Fibroblast of skin of left quadriceps (primary cell): ENCODE measurements at places on chromosomes 3 and 15.

GRCh38 chr15:65355173-65355987, 22.4 kb downstream of the IGDCC3 start:
- DNase-seq, result no peak

GRCh38 chr3:140871022-140871421, 70.6 kb upstream of the SLC25A36 start:
- DNase-seq, result no peak

DNA sequence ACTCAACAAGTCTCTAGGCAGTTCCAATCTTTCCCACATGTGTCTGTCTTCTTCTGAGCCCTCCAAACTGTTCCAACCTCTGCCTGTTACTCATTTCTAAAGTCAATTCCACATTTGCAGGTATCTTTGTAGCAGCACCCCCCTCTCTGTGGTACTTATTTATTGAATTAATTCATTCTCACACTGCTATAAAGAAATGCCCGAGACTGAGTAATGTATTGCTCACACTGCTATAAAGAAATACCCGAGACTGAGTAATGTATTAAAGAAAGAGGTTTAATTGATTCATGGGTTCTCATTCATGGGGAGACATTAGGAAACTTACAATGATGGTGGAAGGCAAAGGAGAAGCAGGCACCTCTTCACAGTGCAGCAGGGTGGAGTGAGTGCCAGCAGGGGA, 1413.8 kb downstream of the SI start:
- DNase-seq, result no peak

DNA sequence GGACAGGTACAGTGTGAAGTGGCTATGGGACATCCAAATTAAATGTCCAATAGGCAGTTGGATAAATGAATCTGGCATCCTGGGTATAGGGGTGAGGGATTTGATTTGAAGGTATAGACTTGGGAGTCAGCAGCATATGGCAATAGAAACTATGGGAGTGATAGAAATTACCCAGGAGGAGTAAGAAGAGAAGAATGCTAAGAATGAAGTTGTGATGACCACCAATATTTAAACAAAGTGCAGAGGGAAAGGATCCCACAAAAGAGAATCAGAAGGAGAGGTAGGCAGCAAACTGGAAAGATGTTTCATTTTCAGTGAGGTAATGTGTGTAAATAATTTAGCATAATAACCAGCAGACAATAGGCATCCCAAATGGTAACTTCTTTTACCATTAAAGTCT, 13.8 kb upstream of the MSL2 start:
- DNase-seq, result peak; percentile 46

DNA sequence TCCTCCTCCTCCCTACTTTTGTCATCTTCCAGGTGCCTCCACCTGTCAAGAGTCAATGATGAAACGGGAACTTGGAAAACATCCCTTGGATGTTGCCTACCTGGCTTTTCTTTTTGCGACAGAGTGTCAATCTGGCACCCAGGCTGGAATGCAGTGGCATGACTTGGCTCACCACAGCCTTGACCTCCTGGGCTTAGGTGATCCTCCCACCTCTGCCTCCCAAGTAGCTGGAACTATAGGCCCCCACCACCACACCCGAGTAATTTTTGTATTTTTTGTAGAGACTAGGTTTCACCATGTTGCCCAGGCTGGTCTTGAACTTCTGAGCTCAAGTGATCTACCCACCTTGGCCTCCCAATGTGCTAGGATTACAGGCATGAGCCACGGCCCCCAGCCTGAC, 42.8 kb downstream of the GPR160 start:
- DNase-seq, result no peak

DNA sequence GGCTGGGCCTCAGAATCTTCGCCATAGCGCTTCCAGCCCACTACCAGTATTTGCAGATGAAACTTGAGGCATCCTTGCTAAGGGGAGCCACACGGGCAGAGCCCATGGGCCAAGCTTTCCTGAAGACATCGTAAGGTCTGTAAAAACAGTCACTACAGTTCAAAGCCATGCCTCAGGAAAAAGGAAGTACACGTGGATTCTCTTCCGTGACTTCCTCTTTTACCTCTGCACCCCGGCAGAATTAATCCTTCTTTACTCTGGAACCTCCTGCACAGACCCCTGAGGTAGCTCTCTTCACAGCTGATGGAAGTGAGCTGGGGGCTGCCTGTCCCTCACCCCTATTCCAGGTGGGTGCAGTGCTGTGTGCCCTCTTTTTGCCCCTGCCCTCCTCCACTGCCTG, 129.2 kb downstream of the CHDH start:
- DNase-seq, result no peak

- no peak for DNase-seq
Measured at GRCh38 chr15:69704229-69704628, 251.6 kb downstream of the RPLP1 start.

GRCh38 chr3:81274671-81275070, 486.8 kb downstream of the GBE1 start:
- DNase-seq, result no peak

GRCh38 chr3:166274351-166275023, 437.3 kb upstream of the BCHE start:
- DNase-seq, result peak; percentile 15

DNA sequence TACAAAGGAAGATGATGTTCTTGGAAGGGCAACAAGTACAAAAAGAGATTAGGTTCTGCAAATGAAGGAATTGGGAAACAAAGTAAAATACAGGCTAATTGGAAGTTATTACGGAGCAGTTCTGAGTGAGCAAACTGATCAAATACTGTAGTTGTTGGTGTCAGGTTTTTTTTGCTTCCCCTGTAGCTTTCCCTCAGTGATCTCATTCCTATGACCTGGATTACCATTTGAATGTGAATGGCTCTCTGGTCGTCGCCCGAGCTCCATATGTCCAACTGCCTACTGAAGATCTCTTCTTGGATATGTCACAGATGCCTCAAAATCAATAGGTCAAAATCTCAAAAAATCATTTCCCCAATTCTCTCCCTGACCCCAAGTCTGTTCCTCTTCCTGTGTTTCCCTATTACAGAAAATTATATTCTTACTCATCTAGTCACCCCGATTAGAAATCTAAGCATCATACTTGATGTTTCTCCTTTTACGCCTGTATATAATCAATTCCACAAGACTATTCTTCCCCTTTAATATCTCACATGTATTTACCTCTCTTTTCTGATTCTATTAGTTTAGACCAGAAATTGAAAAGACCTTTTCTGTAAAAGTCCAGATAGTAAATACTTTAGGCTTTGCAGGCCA, 29.0 kb downstream of the GOLM2 start:
- no peak for DNase-seq

GRCh38 chr15:90838139-90838538, 30.2 kb upstream of the FURIN start:
- no peak for DNase-seq

GRCh38 chr3:174958671-174959328, 99.7 kb downstream of the NAALADL2 start:
- DNase-seq, result no peak

DNA sequence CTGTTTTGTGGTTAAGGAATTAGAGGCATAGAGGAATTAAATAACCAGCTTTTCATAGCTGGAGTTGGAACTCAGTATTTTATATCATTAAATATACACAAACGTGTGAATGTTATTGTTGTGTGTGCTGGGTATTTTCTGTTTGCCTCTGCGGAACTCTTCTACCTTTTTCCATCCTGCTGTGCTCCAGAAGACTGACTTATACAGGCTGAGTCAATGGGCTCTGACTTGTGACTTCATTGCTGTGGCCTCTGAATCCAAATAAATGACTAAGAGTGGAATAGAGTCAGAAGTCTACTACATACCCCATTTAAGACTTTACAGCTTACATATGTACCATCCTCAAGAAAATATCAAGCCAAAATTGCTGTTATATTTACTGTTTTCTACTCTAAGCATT, 17.6 kb downstream of the ARIH1 start:
- DNase-seq, result no peak

DNA sequence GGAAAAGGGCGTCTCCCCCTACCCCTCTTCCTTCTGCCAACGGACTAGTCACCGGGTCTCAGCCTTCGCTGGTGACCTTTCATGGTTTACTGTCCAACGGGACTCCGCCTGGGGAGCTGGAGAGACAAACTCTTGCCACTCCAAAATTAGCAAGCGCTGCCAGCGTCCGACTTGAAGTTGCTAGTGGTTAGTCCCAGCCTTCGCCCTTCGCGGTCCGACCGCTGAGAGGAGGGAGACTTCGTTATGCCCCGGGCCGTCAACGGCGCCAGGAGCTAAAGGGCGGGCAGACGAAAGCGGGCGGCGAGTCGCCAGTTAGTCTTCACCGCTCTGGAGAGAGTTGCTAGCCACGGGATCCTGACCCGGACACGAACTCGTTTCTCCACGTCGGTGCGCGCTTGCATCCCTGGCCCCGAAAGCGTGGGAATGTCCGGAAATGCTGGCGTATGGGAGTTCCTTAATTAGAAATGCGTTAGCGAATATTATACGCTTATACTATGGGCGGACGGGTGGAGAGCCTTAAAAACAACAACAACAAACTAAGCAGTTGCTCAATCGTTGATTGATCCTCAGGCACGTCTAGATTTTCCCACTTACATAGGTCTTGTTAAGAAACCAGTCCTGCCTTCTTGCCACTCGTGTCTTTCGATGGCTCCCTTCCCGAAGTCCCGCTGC, 716 bp downstream of the SMC4 start:
- no peak for DNase-seq

GRCh38 chr3:128991355-128991895, 2.5 kb downstream of the CFAP92 start:
- no peak for DNase-seq

GRCh38 chr15:68214838-68215254, 9.7 kb upstream of the CALML4 start:
- no peak for DNase-seq

DNA sequence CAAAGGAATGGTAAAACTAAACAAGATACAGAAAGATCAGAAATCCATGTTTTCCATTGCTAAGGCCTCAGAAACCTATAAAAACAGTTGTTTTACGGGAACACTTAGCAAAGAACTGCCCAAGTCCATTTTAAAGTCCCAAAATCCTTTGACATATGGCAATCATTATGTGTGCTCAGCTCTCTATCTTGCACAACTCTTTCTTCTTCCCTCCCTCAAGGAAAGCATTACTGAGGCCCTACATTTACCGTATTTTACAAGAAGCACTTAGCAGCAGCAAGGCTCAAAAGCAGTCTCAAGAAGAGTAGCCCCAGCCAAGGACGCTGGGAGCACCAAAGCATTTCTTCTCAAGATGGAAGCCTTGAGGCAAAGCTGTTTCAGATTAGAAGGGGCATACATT, 169.6 kb upstream of the LRTM1 start:
- no peak for DNase-seq

GRCh38 chr15:35557012-35557411, 11.0 kb upstream of the DPH6 start:
- DNase-seq, result no peak

DNA sequence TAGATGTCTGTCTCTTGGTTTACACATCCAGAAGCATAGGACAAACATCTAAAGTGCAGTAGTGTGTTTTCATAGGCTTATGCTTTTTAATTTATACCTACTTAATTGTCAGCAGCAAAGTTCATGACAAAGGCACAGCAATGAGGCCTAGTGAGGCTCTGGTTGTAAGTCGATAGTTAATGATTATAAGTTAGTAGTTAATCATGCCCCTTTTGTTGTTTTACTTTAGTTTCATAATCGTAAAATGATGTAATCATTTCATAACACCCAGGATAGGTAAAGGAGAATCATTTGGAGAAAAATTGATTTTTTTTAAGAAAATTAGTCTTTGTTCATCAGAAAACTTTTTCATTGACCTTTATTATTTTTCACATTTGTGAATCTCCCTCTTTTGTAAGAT, 351.9 kb downstream of the LSAMP start:
- DNase-seq, result no peak

DNA sequence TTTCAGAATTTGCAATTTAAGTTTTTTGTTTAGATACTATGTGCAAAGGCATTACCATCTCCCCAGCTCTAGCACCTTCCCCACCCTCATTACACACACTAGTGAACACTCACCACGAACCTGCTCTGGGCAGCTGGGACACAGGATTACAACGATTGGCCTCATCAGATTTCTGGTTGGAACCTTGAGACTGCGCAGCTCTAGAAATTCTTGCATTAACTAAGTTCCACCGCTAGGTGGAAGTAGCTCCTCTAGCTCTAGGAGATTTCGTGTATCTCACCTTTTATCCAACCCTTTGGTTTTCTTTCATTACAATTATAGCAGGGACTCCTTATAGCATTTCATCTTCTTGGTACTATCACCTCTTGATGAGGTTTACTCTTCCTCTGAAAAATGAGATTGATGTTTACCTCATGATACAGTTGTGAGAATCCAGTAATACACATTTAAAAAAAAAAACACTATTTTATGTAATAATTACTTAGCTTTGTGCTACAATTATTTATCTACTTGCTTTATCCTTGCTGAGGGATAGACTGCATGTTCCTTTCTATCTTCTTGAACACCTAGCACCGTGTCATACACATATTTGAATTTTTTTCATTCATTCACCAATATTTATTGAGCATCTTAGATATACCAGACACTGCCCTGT, 28.7 kb upstream of the PLOD2 start:
- DNase-seq, result peak; percentile 36

DNA sequence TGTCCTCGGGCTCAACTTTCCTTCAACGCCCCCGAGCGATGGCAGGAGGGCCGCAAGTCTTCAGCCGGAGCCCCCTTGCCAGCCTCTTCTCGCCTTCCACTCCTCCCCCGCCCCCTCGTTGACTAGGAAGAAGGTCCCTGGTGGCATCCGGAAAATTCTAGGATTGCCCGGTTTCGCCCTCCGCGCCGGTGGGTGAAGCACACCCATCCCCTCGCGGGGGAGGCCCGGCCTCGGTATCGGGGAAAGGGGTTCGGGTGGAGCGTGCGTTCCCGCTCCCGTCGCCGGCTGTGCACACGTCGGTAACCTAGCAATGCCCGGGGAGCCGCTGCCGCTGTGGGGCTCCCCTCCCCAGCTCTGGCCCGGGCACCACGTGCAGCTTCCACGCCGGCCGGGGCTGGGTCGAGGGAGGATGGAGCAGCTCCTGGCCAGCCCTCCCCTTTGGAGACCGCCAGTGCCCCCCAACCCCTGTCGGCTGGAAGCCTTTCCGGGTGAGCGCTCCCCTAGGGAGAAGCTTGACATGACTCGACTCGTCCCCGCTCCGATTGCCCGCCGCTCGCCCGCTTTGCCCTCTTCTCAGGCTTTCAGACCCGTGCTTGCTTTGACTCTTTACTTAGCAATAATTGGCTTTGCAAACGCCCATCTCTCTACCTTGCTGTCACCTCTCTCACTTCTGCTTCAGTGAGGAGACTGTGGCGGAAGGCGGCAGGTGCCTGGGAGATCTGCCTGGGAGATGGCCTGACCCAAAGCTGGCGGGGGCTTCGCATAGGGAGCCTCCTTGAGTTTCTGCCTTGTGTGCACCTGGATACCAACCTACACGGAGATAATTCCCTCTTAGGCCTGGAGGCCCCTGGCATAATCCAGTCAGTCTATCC, 1.3 kb downstream of the CACNA1D start:
- DNase-seq, result no peak

DNA sequence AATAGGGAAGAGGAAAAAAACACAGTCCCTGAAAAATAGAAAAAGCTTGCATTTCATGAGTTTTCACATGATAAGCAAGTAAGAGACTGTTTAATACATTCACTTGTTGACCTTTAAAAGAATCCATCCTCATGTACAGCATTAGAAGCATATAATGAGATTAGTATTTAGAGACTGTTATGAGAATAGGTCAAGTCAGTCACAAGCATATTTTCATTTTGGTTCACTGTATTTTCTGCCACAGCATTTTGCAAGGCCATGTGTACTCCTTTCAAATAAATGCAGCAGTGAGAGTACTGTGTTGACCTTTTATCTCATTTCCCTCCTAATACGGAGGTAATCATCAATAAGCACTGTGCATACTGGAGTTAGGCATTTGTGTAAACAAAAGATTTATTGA, 162.2 kb upstream of the SETMAR start:
- DNase-seq, result no peak
